Germinal center (tissue), 1 donor: ENCODE measurements at places on chromosomes 5 and 9.
A peak's percentile ranks its signal among the peaks of the same experiment; 100 is the strongest.

GRCh38 chr5:15492545-15492944, 7.4 kb upstream of the FBXL7 start:
- no peak for DNase-seq

GRCh38 chr5:58048185-58048925, 411.5 kb downstream of the PLK2 start:
- DNase-seq: no peak

GRCh38 chr5:28903643-28904042, 1865.3 kb upstream of the CDH9 start:
- DNase-seq: no peak

DNA sequence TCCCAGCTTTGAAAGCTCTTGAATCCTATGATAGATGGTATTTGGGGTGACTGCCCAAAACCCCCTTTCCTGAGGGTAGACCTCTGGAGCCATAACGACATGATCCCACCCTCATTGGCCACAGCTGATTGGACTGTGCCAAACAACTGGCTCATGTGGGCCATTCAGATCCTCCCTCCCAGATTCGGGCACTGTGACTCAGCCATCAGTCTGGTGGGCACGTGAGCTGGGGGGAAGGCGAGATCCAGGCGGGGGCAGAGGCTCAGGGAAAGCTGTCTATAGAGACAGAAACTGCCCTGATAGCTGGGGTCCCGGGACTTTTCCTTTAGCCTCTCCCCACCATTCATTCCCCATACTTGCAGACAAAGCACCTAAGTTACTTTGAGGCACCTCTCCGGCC, 15.1 kb upstream of the NCS1 start:
- DNase-seq: no peak

GRCh38 chr9:75644649-75645048, 245.8 kb upstream of the PCSK5 start:
- no peak for DNase-seq

DNA sequence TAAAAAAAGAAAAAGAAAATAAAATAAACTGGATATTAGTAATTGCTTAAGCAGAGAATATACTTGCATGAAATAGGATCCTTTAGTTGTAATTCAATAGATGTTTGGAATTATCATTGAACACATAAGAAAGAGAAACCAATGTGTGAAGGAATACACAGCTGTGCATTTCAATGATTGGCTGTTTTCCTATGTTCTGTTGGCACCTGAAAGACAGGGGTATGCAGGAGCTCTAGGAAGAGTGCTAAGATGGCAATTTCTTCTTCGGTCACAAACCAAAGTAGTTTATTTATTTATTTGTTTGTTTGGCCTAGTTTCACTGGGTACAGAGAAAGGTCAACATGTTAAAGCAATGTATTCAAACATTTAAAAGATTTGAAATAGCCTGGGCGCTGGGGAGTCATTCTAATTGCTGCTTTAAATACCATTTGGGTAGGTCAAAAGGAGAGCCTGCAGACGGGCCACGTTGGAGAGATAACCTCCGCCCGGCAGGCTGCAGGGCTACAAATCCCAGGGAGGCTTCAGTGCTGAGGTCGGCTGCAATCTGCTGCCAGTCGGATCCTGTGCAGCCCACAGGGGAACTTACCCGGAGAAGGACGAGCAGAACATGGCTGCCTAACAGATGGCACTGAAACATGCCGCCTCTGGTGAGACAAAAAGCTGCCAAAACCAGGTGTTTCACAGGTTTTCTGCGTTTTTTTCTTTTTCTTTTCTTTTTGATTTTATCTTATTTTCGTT, 154.2 kb upstream of the TYRP1 start:
- DNase-seq: no peak

DNA sequence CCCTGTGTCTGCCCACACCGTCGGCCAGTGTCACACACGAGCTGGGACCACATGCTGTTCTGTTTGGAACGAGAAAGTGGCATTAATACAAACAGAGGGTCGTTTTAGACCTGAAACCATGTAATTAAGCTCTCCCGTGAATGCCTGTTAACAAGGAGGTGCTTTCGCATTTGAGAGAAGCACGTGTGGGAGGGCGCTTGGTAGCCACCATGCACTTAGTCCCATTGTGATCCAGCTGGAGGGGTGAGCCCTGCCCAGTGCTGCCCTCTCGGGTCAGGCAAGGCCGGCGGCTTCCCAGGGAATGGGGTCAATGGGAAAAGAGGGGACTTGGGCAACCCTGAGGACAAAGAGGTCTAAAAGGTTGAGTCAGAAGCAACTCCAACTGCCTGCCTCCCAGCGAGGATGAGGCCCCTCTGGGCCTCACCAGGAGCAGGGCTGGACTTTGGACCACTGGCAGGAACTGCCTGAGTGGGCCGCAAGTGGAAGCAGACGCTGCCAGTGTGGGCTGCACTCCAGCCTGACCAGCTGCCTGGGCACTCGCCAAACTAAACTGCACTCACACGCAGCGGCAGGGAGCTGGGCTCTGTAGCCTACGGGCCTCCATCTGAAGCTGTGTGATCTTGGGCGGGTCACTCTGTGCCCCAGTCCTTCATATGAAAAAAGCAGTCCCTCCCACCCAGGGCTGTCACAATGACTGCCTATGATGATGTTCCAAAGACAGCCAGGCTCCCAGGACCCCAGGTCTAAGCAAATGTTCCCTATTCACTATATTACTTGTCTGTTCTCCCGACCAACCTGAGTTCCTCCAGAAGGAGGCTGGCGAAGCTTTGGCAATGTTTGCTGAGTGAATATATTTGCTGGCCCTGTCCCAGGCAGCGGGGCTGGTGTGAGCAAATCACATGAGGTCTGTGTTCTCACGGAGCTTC, 195.7 kb downstream of the CDK5RAP2 start:
- no peak for DNase-seq

GRCh38 chr9:135065804-135066203, 21.7 kb upstream of the OLFM1 start:
- DNase-seq: no peak

GRCh38 chr9:739362-739761, 102.1 kb upstream of the DMRT1 start:
- DNase-seq: no peak

- no peak for DNase-seq
Measured at GRCh38 chr9:126472198-126472947, 141.4 kb upstream of the LMX1B start.

DNA sequence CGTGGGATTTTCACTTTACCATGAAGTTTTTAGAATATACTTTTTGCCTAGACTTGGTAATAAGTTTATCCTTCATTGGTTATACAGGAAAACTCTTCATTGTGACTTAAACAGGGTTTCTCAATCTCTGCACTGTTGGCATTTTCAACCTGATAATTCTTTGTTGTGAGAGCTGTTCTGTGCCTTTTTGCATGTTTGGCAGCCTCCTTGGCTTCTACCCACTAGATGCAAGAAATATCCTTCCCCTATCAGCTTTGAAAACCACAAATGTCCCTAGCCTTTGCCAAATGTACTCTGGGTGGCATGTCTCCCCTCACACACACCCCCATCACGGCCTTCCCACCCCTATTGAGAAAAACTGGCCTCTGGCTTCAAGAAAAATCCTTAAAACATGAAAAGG, 180.9 kb downstream of the ESM1 start:
- no peak for DNase-seq

DNA sequence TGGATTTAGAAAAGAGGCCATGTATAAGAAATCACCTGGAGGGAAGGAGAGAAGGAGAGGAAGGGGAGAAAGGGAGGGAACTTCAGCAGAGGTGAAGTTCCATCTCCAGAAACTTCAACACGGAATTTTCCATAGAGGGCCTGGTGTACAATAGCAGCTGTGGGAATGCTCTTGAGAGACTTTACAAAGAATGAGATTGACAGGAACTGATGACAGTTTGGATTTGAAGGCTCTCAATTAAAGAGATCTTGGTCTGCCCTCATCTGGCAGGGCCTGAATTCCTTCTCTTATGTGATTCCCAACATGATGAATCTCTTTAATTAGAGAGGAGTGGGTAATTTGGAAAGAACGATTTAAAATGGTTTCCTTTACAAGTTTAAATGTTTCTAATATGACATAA, 143.5 kb downstream of the MLLT3 start:
- no peak for DNase-seq

DNA sequence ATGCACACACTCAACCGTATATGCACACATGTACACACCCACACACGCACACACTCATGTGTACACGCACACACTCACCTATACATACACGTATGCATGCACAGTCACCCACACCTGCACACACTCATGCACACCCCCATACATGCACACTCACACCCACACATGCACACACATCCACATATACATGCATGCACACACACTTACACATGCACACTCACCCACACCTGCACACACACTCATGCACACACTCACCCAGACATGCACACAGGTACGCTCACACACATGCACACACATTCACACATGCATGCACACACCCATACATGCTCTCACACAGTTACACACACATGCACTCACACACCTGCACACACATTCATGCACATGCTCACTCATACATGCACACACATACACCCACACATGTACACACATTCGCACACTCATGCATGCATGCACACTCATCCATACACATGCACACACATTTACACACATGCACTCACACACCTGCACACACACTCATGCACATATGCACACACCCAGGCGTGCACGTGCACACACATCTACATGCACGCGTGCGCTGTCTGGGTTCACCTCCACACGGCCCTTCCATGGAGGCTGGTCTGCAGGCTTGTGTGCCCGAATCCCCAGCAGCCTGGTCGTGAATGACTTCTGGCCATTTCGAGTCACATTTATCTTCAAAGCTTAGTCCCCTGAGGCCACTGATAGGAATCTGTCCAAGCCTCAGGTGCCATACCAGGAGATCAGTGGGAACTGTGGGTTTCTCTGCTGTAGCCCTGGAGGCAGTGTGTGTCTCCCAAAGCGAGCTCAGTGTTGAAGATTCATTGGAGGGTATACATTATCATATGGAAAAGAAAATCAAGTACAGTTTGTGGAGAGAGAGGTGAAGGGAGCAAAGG, 103.0 kb downstream of the COL5A1 start:
- DNase-seq: no peak

DNA sequence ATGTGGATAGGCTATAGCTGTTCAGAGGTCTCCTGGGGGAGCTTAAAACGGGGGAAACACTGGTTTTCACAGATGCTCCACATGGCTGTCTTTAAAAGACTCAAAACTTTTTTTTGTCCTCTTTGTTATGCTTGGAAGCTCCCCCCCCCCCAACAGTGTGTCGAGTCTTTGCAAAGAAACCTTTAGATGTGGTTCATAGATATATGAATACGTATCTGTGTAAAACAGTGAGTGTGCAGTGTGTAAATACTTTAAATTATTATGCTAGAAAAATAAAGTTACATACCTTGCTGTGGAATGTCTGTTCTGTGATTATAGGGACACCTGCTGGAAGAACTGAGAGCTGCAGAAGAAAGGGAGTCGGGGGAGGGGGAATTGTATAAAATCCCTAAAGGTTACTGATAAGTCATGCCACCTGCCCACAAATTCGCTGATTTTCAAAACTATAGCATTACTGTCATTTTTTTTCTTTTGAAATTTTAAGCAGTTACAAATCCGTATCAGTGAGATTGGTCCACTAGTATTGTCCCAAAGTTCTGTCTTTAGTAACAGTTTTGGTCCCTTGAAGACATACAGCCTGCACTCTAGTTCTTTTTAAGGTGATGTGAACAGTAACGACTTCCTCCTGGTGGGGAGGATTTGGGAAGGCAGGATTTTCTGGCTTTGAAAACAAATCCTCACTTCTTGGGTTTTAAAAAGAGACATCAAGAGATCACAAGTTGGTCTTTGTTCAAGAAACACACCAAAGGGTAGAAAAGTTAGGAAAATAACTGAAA, 22.9 kb downstream of the RGMB start:
- DNase-seq: peak; percentile 58

DNA sequence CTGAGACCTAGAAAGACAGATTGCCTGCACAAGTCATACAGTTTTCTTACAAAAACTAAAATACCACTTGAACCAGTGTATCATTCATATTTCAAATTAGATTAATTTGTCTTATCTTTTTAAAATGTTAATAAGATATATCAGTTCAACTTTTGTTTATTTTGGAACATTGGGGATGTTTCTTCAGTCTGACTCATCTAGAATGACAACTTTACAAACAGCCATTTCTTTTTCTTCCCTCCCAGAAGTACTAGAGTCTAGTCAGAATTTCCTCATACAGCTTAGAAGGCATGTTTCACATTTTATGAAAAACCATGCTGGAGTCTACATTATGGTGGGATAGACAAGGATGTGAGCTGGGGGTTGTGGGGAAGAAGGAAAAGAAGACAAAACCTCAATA, 262.5 kb downstream of the NFIB start:
- DNase-seq: no peak
